ENCODE measurements at places on chromosomes 1 and 21. TPM values are rescaled to one million over a fixed set of nuclear protein-coding genes. Genes with fewer than 3 reads are reported as not detected.
A peak's percentile ranks its signal among the peaks of the same experiment; 100 is the strongest.

- H3K4me1 ChIP-seq = peaks cover 30% of the 10 kb centered on the region
- H3K27me3 ChIP-seq = no peaks in the 10 kb centered on the region
- no peak overlapping the region for H3K4me3 ChIP-seq
- no peak for DNase-seq
These were observed 76.7 kb downstream of the OSBPL9 start for GRCh38 chr1:51693419-51694155.

- no peaks in the 10 kb centered on the region for H3K4me1 ChIP-seq
- peak; percentile 39 for DNase-seq
- no peaks in the 10 kb centered on the region for H3K36me3 ChIP-seq
These were observed 70.5 kb downstream of the STUM start for GRCh38 chr1:226619031-226619430.

DNA sequence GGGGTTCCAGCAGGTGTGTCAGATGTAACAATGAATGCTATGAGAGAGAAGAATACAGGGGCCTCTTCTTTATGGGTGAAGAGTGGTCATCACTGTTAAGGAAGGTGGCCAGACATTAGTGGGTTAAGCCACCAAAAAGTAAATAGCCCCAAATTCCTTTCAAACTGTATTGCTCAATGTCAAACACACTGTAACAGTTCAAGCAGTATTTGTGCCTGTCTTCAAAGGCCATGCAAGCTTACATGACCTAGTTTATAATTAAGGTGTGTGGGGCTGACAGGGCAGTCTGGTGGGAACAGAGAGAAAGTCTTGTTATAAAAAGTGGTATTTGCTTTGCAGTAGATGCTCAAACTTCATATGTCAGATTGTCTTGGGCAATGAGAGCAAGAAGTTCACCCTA lies 18.5 kb downstream of the CHIT1 start:
- no peak overlapping the region for H3K4me3 ChIP-seq
- H3K27me3 ChIP-seq = no peaks in the 10 kb centered on the region
- DNase-seq = peak; percentile 9
- no peaks in the 10 kb centered on the region for H3K36me3 ChIP-seq
- no peak overlapping the region for H3K27ac ChIP-seq

GRCh38 chr1:227895828-227896685 lies 51.7 kb downstream of the WNT9A start:
- H3K4me3 ChIP-seq = no peak overlapping the region
- DNase-seq = peak; percentile 70
- no peaks in the 10 kb centered on the region for H3K36me3 ChIP-seq

DNA sequence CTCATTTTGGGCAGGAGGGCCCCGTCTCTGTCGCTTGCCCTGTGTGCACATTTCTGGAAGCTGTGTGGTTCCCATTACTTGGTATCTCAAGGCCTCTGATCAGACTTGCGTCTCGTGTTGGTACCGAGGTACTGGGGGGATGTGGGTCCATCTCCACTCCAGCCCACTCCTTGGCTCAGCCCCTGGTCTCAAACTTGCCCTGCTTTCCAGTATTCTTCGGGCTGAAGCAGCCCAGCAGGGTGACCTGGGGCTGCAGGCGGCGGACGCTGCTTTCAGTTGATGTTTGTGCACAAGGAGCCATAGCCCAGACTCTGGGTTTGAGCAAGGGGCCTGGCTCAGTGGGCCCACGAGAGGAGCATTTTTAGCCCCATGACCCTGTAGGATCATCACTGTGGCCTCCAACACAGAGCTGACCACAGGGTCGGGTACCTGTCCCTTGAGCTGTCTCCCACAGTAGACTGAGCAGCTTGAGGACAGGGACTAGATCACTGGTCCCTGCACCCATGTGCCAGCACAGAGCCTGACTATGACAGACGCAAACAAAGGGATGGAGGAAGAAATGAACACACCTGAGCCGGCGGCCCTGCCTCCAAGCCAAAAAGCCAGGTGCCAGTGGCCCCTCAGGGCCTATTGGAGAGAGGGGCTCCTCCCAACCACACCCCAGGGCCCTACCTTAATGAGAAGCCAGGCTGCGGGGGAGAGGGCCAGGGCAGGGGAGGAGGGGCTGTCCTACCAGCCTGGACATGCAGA lies 46.8 kb downstream of the CHD5 start:
- no peaks in the 10 kb centered on the region for H3K27me3 ChIP-seq
- no peak overlapping the region for H3K4me3 ChIP-seq
- no peaks in the 10 kb centered on the region for H3K36me3 ChIP-seq
- no peaks in the 10 kb centered on the region for H3K4me1 ChIP-seq
- peak; percentile 27 for DNase-seq
- H3K27ac ChIP-seq = no peak overlapping the region

GRCh38 chr1:67832737-67833601 lies at the start of gene GNG12:
GNG12 (minus strand) TSS chr1:67833467; CDS start chr1:67707686, 125,781 bp downstream.
- peaks cover 9% of the 10 kb centered on the region for H3K4me1 ChIP-seq
- no peaks in the 10 kb centered on the region for H3K27me3 ChIP-seq
- peak within 1 kb of the TSS; percentile 67 for H3K4me3 ChIP-seq
- peak; percentile 89 for DNase-seq
- no peaks in the 10 kb centered on the region for H3K36me3 ChIP-seq

DNA sequence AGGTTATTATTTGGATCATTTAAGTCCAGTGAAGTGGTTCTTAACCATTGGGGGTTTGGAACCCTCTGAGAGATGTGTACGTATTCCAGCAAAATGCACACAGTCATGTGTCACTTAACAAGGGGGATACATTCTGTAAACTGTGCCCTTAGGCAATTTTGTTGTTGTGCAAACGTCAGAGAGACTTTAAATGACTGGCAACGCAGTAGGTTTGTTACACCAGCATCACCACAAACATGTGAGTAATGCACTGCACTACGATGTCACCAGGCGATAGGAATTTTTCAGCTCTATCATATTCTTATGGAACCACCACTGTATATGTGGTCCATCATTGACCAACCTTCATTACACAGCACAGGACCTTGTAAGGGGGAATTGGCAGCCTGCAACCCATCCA lies 11.9 kb downstream of the AHCYL1 start:
- no peak for DNase-seq
- no peak overlapping the region for H3K4me3 ChIP-seq
- H3K27ac ChIP-seq = peak overlapping the region; percentile 50
- H3K36me3 ChIP-seq = no peaks in the 10 kb centered on the region

DNA sequence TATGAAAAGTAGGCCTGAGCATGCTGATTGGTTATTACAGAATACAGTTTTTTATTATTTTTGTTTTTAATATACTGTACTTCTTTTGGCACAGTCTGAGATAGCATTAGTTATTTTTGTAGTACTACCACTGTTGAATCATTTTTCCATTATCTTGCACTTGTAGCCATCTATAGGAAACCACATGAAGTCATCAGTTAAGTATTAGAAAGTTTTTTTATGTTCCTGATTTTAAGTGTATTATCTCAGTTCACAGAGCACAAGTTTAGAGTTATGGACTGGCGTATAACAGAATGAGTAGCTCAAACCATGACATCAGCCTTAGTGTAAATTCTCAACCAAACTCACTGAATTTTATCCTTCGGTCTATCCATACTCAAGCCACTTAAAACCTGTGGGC lies 22.8 kb downstream of the DHX9 start:
- H3K27ac ChIP-seq = no peak overlapping the region
- H3K4me3 ChIP-seq = no peak overlapping the region
- DNase-seq = no peak

Gene CSF3R
- 9.1 TPM for total RNA-seq

Measured in sigmoid colon (tissue), 7 donors.